GM10248 (cell line): ENCODE measurements at places on chromosomes 1 and 21.

DNA sequence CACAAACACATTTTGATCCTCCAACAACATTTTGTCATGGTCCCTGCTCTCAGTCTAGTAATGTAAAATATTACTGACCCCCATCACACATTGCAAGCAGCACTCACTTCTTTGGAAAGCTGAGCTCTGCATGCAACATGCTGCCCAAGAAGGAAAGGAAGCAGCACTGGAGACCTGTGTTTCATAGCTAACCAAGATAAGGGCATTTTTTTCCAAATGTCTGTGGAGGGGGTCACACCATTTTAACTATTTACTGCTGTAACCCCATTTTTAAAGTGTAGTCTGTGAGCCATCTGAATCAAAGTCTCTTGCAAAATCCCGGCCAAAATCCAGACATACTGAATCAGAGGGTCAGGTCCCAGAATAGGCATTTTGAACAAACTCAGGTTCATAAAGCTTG, 4.5 kb upstream of the RASSF5 start:
- DNase-seq = no peak

DNA sequence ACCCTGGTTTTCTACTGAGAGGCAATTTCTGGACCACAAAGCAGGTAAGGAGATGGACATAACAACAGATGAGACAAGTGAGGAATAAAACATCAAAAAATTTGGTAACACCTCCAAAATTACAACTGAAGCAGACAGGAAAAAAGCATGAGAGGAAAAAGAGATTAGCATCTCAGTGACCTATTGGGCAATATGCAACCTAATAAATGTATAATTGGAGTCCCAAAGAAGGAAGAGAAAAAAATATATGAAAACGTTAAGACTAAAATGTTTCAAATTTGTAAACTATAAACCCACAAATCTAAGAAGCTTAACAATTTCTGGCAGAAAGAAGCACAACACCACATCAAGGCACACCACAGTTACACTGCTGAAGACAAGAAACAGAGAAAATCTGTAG, 208.2 kb upstream of the TNR start:
- no peak for DNase-seq

- DNase-seq = no peak
These were observed 88.5 kb downstream of the UBE2U start for GRCh38 chr1:64291931-64292330.

DNA sequence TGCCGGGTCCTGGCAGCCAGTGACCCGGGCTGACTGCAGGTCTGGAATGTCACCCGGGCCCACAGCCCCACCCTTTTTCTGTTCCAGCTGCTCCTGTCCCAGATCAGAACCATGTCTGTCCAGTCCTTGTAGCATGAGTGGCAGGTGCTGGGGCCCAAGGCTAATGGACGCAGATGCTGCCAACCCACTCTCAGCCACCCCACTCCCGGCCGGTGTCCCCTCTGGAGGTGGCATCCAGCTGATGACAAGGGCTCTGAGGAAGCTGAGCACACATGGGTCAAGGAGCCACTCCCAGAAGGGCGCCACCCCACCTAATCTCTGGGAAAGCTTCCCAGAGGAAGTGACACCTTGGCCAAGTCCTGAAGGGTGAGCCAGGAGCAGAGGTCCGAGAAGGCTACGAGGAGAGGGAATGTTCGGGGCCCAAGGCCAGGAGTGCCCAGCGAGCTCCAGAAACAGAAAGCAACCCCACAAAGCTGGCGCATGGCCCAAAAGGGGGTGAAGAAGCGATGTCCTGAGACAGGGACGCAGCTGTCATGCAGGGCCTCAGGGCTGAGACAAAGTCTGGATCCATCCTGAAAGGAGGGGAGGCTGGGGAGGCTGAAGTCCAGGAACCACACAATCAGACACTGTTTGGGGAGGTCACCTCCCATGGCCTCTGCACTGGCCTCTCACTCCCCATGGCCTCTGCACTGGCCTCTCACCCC, 39.5 kb downstream of the ACOT7 start:
- no peak for DNase-seq
